ENCODE measurements at places on chromosomes 13 and 19.
A peak's percentile ranks its signal among the peaks of the same experiment; 100 is the strongest.

DNA sequence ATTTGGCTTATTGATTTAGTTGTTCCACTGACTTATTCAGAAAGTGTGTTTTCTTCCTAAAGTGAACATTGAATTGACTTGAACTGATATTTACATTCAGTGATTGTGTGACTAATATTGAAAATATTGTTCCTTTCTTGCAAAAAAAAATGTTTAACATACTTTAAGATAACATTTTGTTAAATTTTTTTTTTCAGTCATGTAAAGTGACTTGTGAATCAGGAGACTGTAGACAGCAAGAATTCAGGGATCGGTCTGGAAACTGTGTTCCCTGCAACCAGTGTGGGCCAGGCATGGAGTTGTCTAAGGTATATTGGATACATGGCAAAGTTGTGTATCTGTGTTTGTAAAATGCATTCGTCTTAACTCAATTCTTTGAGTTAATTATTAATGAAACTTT, 22.9 kb downstream of the TNFRSF19 start:
- no peak for DNase-seq

GRCh38 chr13:59790626-59791025, 373.1 kb downstream of the DIAPH3 start:
- no peak for DNase-seq

DNA sequence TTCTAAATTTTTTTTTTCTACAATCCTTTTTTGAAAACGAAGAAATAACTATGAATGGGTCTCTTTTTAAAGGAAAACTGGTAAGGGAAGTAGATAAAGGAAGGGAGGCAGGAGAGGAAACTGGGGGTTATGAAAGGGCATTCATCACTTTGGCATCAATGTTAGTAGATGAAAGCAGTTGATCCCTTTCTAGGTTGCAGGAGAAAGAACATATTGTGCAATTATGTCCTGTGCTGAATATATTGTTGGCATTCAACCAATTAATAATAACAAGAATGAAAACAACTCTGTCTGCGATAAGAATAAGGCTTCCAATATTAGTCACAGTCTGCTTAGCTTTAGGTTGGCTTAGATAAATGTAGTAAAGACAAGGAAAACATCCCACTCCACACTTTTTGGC, 796.8 kb upstream of the KLHL1 start:
- no peak for DNase-seq

DNA sequence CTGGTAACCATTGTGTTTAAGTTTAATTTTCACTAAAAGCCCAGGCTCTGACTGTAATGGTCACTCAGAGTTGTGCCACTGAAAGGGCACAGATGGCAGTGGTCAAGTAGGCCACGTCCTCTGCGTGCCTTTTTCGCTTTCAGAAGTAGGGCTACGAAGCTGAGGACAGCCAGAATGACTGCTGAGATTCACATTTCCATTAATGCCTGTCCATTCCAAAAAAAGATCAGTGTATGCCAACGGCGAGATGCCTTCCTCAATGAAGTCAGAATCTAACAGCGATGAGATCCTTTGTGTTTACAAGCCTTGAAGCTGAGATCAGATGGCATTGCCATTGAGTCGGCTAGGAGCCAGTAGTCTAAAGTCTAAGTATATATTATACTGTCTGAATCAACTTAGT, 311.3 kb downstream of the FGF14 start:
- DNase-seq = no peak

DNA sequence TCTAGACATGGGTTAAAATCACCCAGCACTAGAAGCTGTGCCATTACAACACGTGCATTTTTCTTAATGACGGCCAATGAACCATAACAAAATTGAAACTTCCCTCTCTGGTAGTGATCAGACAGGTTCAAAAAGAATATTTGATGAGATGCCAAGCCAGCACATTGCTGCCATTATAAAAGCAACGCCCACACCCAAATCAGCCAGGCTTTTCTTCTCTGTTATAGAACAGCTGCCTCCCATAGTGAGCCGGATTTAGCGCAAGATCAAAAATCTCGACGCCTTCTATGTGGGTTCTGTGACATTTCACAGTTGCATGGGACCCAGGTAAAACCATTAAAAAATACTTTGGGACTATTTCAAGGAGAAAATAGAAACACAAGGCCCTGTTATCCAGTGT, 1158.0 kb downstream of the EFNB2 start:
- DNase-seq = no peak

DNA sequence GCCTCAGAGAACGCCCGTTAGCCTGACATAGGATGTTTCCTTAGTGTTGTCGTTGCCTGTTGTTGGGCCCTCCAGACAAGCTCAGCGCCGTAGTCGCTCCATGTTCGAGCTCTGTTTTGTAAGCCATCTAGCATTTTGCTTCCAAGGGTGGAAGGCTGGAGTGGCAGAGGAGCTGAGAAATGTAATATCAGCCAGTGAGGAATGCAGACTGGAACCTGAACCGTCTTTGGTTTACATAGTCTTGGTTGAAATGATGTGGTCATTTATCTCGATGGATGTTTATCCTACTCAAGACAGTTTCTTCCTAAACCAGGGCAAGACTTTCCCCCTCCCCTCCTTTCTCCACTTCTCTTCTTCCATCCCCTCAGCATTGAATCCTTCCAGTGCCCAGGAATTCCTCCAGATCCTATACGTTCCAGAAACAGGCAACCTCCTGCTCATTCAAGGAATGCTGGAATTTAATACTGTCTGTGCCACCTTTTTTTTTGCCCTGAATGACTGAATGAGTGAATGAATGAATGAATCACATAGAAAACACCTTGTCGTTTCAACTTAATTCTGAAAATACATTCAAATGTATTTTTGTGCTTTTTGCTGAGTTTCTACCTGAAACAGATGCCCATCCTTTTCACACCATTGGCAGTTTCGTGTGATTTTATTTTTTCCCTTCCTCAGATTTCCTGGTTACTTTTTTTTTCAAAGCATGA, 109.5 kb upstream of the MBNL2 start:
- no peak for DNase-seq

DNA sequence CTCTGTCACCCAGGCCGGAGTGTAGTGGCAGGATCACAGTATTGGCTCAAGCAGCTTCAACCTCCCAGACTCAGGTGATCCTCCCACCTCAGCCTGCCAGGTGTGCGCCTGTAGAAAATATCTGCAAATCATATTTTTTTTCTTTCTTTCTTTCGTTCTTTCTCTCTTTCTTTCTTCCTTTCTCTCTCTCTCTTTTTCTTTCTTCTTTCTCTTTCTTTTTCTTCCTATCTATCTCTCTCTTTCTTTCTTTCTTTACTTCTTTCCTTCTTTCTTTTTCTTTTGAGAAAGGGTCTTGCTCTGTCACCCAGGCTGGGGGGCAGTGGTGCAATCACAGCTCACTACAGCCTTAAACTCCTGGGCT, 16.3 kb upstream of the IGSF23 start:
- DNase-seq = no peak

DNA sequence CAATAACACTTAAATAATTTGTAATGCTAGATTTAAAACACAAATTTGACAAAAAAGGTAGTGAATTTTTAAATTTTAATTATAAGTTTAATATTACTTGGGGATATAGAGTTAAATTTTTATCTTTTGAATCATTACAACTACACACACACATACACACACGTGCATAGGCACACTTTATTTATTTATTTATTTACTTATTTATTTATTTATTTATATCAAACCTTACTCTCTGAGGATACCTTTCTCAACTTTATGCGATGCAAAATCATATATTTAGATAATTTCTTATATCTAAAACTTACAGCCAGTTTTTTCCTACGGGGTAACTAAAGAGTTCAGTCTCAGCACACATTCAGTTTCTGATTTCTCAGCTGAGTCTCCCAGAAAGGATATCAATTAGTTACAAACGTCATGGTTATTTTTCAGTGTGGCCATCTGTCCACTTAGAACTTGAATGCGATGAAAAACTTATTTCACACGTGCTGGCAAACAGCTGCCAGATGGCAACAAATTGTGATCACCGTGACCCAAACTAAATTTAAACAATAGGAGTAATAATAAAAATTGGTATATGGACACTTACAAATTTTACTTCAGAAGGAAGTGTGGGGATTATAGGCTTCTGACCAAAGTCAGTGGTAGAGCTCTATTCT, 683.1 kb upstream of the PRR20A start:
- no peak for DNase-seq

DNA sequence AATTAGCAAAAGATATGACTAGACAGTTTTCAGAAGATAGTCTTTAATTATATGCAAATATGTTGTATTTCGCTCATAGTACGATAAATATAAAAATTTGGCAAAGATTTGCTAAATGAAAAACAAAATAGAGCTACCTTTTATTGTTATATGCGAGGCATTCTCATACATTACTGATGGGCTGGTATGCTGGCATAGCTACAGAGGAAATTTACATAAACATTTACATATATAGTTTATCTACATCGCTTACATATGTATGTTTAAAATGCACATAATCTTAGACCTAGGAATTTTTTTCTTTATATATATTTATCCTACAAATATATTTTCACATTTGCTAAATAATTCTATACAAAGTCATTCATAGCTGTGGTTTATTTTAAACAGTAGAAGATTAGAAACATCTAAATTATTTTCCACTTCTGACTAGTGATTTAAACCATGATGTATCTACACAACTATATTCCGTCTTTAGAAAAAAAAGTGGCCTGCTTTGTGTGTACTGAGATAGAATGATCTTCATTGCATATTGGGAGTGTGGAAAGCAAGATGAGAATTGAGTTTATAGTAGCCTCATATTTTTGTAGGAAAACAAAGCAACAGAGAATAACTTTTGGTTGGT, 1345.0 kb upstream of the SLC10A2 start:
- DNase-seq = no peak

- no peak for DNase-seq
Measured at GRCh38 chr19:17236811-17237543, 8.7 kb downstream of the NR2F6 start.

DNA sequence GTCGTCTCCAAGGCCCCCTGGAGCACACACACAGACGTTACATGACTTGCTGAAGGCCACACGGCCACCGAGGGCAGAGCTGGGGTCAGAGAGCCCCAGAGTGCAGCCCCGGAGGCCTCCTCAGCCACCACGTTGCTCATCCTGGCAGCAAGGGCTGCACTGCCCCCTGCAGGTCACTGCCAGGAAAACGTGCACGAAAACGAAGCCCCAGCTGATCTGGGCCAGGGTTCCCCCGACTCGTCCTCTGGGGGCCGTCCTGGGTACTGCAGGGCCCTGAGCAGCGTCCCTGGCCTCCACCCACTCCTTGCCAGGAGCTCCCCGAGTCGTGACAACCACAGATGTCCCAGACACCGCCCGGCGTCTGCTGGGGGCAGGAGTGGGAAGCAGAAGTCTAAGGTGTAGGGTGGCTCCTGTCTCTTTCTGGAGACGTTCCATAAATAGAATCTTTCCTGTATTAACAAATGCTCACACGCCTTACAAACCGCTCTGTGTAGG, 3.4 kb downstream of the TPGS1 start:
- DNase-seq = peak; percentile 81

DNA sequence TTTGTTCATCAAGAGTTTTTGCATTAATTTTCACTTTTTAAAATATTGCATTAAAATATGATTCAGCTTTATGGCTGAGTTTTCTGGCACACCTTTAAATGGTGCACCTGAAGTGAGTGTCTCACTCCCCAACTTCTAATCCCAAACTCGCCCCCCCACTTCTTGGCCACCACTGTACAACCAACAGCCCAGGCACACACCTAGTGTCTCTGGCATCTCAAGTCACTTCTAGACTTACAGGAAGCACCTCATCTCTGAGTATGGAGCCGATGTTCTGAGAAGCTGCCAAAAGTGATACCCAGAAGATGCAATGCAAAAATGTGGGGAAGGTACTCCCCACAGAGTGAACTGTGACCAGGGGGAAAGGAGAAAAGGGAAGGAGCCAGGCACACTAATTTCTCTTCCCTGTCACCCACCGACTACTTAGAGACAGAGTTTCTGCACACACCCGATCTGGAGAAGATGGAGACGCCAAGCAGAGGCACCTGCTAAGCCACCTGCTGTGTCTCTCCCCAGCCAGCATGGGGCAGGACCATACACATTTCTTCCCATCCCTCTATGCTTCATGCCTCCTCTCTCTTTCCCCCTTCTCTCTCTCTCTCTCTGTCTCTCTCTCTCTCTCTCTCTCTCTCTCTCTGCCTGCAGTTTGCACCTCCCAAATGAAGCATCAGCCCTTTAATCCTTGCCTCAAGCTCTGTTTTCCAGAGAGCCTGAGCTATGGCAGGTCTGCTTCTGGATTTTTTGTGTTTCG, 155.3 kb upstream of the ZNF507 start:
- no peak for DNase-seq

- DNase-seq = no peak
Measured at GRCh38 chr19:38524369-38524768, 90.9 kb downstream of the RYR1 start.
